ENCODE measurements at places on chromosomes 13 and 19.
A peak's percentile ranks its signal among the peaks of the same experiment; 100 is the strongest.

DNA sequence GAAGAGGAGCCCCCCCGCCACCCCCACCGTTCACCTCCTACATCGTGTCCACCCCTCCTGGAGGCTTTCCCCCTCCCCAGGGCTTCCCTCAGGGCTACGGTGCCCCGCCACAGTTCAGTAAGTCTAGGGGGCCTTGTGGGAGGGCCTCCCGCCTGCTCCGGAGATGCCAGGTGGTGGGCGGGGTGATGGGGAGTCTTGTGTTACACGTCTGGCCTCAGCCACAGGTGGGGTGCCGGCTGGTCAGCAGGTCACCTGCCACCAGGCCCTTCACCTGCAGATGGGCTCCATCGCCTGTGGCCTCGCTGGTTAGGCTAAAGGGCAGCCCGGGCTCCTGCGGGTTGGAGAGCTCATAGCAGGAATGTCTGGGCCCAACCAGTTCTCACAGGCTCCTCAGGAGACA is 8.0 kb upstream of the RPS15 start:
- DNase-seq, result no peak

GRCh38 chr19:48625891-48626327 is 6.6 kb downstream of the SPHK2 start:
- no peak for DNase-seq

DNA sequence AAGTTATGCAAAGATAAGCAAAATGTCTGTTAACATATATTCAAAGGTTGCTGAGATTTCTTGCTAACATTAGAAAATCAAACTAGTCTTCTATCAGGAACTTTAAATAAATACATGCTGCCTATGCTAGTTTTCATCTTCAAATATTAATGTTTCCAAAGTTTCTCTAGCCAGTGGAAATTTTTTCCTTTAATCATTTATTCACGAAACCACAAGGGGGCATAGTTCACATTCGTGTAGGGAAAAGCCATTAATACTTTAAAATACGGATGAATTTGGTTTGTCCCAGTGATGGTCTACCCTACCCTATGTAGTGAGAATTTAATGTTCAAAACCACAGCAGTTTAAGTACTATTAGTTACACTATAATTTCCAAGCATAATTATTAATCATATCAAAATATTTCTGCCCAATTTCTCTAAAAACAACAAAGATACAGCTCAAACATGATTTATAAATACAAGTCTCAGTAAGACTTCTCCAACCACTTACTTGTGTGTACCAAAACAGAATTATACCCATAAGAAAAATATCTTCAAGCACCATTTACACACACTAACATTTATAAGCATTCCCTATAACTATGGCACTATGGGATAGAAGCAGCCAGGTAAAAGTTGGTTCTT is 16.2 kb downstream of the NUFIP1 start:
- DNase-seq, result no peak

DNA sequence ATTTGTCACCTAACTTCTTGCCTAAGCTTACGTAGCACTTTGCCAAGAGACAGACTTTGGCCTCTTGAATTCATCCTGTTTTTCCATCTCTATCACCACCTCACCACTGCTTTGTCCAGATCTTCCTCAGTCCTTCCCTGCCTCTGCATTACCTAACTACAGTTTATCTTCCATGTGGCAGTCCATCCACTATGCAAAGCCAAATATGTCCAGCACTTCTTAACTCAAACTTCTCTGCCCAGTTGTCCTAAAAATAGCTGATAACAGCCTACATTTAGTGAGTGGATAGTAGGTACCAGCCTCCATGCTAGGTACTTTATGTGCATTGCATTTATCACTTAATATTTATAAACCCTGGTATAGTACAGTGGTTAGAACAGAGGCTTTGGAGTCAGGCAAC is 111.4 kb downstream of the ZAR1L start:
- DNase-seq, result no peak

- no peak for DNase-seq
Measured at GRCh38 chr13:95050800-95051615, 250.2 kb downstream of the ABCC4 start.

DNA sequence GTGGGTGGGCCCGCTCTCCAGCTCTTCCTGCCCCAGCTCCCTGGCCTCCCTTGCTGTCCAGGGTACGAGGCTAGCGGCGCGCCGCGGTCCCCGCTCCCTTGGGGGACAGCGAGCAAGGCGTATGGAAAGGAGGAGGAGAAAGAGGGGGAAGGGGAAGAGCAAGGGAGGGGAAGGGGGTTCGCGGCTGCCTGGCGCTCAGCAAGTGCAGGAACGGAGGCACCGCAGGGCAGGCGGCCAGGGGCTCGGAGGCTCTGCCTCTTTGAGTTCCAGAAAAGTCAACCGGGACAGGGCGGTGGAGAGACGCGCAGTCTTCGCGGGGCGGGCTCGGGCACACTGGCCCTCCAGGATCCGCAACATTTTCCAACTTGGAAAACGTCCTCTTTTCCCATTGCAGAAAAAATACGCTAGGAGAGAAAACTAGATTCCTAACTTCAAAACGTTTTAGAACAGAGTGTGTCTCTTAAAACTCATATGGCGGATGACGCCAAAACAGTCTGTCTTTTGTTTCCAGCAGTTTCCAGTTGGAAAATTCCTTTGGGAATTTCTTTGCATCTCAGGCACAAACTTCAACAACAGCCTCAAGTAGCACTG is 23.1 kb upstream of the TNFRSF19 start:
- no peak for DNase-seq

DNA sequence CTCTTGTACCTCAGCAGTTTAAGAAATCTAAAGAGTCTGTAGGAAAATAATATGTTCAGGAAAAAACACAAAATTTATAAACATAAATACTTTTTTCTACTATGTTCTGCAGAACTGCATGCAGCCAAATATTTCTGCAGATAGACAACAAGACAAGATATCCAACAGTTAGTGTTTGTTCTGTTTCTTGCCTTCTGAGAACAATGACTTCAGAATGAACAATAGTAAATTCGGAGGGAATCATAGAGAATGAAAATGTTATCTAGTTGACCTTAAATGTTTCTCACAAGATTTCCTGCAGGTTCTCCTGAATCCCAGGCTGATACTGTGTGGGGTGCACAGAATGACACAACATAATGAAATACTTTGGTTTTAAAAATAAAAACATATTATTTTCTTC is 180.4 kb downstream of the PCDH9 start:
- no peak for DNase-seq

DNA sequence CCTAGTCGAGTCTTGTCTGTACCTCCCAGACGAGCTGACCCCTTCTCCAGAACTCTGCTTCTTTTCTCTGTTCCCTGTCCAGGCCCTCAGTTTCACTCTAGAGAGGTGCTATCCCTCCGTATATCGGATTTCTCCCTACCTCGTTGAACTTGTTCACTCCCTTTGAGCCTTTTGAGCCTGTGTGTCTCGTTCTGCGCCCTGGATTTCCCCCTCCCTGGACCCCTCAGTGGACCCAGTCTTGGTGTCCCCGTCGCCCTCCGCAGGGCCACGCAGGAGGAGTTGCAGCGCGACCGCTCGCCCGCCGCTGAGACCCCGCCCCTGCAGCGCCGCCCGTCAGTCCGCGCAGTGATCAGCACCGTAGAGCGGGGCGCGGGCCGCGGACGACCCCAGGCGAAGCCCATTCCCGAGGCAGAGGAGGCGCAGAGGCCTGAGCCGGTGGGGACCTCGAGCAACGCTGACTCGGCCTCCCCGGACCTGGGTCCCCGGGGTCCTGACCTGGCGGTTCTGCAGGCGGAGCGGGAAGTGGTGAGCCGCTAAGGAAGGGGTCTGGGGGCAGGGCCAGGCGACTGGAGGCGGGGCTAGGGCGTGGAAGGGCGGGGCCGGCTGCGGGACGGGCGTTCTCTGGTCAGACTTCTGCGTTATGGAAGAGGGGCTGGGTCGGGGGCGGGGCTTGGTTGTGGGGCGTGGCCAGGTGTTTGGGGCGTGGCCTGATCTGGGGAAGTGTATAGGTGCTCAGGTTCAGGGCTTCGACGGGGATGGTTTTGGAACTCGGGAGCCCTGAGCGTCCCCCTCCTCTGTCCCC is 5.5 kb downstream of the EPS8L1 start:
- peak; percentile 91 for DNase-seq

- no peak for DNase-seq
Measured at GRCh38 chr13:29454931-29455481, 140.5 kb downstream of the SLC7A1 start.
